ENCODE measurements at places on chromosomes 3 and 15. TPM values are rescaled to one million over a fixed set of nuclear protein-coding genes. Genes with fewer than 3 reads are reported as not detected.

Gene TGM4
- not detected for total RNA-seq

GRCh38 chr3:171001957-171002694, 24.4 kb downstream of the SLC2A2 start:
- DNase-seq = no peak

DNA sequence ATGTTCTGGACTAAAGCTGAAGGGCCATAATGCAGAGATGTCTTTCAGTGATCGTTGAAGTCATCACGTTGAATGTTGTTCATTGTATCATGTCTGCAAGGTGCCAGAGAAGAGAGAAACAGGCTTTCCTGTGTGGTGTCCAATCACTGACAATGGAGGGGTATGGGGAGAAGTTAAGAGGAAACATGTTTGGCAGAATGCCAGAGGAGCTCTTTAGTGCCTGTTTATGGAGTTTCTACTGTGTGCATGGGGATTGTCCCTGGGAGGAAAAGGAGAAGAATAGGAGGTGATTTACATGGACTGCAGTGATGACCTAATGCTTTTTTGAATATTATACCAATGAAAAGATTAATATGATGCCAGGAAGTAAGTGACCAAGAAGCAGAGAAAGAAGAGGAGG, 11.7 kb downstream of the SCAANT1 start:
- DNase-seq = peak; percentile 60

DNA sequence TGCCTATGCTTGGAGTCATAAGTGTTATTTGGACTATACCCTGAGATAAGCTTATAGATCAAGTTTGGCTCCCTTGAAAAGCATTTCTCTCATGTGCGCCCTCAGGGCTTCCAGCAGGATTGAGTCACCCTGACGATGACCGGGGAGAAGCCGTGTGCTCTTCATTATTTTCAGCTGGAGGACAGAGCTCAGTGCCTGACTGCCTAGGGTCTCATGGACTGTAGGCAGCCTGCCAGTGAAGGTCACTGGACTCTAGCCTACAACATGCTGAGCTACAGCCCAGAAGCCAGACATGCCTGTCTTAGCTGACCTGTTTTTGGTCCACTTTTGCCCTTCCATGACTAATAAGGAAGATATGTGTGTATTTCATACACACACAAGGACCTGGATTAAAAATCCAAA, 31.6 kb upstream of the NUDT16 start:
- peak; percentile 18 for DNase-seq

Gene BUB1B
- total RNA-seq = 11.8 TPM

All from muscle of leg (tissue), 16 donors.